ENCODE measurements at places on chromosomes 3 and 15.

DNA sequence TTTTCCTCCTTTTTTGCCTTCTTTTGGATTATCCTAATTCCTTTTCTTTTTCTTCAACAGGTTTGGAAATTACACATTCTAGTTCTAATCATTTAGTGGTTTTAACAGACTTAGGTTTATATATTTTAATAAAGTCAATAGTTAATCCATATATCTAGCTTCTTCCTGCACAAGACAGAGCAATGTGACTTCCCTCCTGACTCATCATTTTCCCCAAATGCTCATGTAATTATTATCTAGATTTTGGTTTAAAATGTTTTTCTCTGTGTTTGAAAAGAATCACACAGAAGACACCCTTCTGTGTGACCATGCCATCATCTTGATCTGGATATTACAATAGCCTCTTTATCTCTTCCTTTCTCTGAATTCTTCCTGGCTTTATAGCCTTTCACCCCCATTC lies 28.6 kb upstream of the SSR3 start:
- DNase-seq = no peak

- no peak for DNase-seq
Observed at GRCh38 chr3:25084016-25084415, 344.0 kb upstream of the RARB start.

- DNase-seq = no peak
Observed at GRCh38 chr15:24957691-24958090, 2.9 kb downstream of the SNRPN start.

DNA sequence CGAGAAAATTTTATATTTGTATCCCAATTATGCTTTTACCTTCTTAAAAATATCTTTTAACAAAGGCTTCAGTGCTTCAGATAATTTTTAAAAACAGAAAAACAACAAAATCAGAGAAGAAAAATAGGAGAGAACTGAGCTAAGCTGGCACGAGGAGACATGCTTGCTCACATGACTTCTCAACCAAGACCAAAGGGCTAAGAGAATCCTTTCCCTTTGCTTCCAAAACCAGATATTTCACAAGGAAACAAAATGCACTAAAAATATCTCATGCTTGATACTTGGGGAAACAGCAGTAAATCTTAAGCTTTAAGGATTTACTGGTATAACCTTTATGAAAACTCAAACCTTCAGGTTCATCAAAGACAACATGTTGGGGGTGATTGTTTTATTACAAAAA lies 58.4 kb downstream of the CAPN7 start:
- no peak for DNase-seq

- DNase-seq = no peak
Observed at GRCh38 chr3:14139771-14140170, 14.9 kb downstream of the TMEM43 start.
